ENCODE measurements at places on chromosomes 13 and 19. TPM values are rescaled to one million over a fixed set of nuclear protein-coding genes. Genes with fewer than 3 reads are reported as not detected.

DNA sequence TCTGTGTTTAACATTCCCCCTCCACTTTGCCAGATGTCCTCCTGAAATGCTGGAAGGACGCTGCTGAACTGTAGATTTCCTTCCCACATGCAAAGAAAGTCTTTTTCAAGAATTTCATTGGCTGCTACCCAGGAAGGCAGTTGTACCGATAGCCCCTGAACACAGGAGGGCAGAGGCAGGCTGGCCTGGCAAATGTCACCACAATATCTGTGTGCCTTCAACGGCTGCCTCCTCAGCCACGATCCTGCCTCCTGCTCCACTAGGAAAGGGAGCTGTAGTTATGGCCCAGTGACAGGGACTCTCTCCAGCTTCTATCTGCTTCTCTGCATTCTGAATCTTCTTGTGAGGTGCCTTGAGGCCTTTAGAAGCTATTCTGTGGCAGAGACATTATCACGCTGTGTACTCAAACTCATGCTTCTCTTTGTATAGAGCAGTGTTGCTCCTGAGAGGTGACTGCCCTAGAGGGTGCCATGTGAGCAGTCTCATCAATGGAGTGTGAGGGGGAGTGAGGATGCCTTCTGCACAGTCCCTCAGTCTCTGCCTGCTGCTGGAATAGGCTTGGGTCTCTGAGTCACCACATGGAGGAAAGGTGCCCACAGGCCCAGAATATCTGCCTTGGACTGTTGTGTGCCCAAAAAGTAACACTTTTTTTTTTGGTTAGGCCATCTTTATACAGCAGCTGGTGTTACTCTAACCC is 279.8 kb downstream of the DNAJC15 start:
- no peak overlapping the region for H3K4me3 ChIP-seq
- no peak overlapping the region for H3K27ac ChIP-seq
- no peak for DNase-seq
- H3K4me1 ChIP-seq, result no peaks in the 10 kb centered on the region
- no peaks in the 10 kb centered on the region for H3K36me3 ChIP-seq

DNA sequence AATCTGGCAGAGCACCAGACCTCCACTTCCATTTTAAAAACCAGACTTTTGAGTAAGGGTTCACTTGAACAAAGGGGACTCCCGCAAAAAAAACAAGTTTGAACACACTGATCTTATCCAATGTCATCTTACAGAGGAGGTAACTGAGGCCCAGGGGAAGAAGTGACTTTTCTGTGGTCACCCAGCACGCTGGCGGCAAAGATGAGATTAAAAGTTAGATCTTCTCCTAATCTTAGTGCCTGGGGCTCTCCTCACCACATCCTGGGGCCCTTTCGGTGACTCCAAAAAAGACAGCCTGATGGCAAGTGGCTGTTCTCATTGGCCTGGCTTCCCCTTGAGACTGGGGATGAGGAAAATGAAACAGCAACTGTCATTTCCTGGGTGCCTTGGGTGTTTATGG is 101.8 kb upstream of the ZNF98 start:
- H3K36me3 ChIP-seq, result no peaks in the 10 kb centered on the region
- H3K4me1 ChIP-seq, result no peaks in the 10 kb centered on the region
- H3K4me3 ChIP-seq, result no peak overlapping the region
- no peaks in the 10 kb centered on the region for H3K27me3 ChIP-seq
- H3K27ac ChIP-seq, result no peak overlapping the region

- H3K4me1 ChIP-seq, result peaks cover 4% of the 10 kb centered on the region
- no peak for DNase-seq
- no peaks in the 10 kb centered on the region for H3K36me3 ChIP-seq
- peak overlapping the region; percentile 81 for H3K4me3 ChIP-seq
- peak overlapping the region; percentile 51 for H3K27ac ChIP-seq
These were observed 56.4 kb downstream of the ZNF568 start for GRCh38 chr19:36972571-36972970.

DNA sequence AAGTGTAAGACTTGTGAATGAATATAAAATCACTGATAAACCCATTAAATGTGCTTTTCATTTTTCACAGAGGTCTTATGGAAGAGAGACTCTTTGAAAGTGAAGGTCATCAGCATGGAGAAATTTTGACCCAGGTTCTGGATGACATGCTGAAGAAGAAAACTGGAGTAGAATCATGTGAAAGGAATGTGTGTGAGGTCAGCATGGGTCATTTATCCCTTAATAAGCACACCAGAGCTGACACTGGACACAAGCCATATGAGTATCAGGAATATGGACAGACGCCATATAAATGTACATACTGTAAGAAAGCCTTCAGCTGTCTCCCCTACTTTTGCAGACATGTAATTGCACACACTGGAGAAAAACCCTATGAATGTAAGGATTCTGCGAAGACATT is 29.0 kb downstream of the ZNF20 start:
- no peak overlapping the region for H3K27ac ChIP-seq
- no peak overlapping the region for H3K4me3 ChIP-seq
- no peak for DNase-seq
- H3K27me3 ChIP-seq, result no peaks in the 10 kb centered on the region

Gene TMEM238
- total RNA-seq, result 20.0 TPM

GRCh38 chr13:42413484-42413815 is 141.5 kb downstream of the AKAP11 start:
- H3K4me3 ChIP-seq, result no peak overlapping the region
- no peak for DNase-seq
- no peaks in the 10 kb centered on the region for H3K27me3 ChIP-seq
- H3K4me1 ChIP-seq, result no peaks in the 10 kb centered on the region
- no peak overlapping the region for H3K27ac ChIP-seq

DNA sequence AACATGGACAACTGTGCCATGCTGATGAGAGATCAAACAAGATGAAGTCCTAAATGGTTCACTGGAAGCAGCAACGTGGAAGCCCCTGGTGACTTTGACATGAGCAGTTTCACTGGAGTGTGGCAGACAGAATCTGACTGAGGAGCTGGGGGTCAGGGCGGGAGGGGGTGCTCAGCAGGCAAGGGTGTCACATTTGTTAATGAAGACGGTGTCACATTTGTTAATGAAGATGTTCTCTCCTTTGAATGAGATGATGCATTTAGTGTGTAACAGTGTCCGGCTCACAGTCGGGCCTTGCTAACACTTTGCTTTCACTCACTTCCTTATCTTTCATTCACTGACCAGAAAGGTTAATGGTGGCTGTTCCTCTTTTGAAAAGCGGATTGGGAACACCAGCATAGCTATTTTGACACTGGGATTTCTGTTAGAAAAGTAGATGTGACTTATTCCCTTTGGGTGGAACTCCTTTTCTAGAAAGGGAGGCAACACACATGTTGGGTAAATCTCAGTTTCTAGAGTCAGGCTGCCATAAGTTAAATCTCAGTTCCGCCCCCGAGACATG is 693.7 kb downstream of the UQCRFS1 start:
- H3K4me3 ChIP-seq, result no peak overlapping the region
- peaks cover under 1% of the 10 kb centered on the region for H3K27me3 ChIP-seq
- no peaks in the 10 kb centered on the region for H3K36me3 ChIP-seq

DNA sequence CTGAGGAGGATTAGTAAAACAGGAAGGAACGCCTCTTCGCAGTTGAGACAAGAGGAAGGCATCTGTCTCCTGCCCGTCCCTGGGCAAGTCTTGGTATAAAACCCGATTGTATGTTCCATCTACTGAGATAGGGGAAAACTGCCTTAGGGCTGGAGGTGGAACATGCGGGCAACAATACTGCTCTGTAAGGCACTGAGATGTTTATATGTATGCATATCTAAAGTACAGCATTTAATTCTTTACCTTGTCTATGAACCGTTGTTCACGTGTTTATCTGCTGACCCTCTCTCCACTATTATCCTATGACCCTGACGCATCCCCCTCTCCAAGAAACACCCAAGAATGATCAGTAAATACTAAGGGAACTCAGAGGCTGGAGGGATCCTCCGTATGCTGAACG is 722 bp upstream of the TIMM50 start:
- H3K4me1 ChIP-seq, result peaks cover 22% of the 10 kb centered on the region
- DNase-seq, result no peak
- no peaks in the 10 kb centered on the region for H3K27me3 ChIP-seq
- H3K27ac ChIP-seq, result no peak overlapping the region
- peaks cover 14% of the 10 kb centered on the region for H3K36me3 ChIP-seq

Gene GARIN5A
- 1.2 TPM for total RNA-seq

Gene ZNF121
- 45.4 TPM for total RNA-seq

Gene MAB21L1
- total RNA-seq, result not detected
